Activated naive CD8-positive, alpha-beta T cell treated with anti-CD3 and anti-CD28 coated beads, Interleukin-2, amount 10 ng/mL, durations not matched to agents 7 days and 5 days (primary cell): ENCODE measurements at places on chromosomes 7 and 10. TPM values are rescaled to one million over a fixed set of nuclear protein-coding genes. Genes with fewer than 3 reads are reported as not detected.

GRCh38 chr10:111273235-111273634 is 196.4 kb downstream of the ADRA2A start:
- no peak overlapping the region for H3K4me3 ChIP-seq
- DNase-seq = no peak

The GIMAP2 gene
- total RNA-seq = 139 TPM

The C10orf53 gene
- not detected for total RNA-seq

GRCh38 chr10:7572391-7572790 is 94.4 kb downstream of the ITIH5 start:
- H3K27me3 ChIP-seq = peaks cover 6% of the 10 kb centered on the region
- no peak overlapping the region for H3K4me3 ChIP-seq
- H3K4me1 ChIP-seq = no peaks in the 10 kb centered on the region
- no peaks in the 10 kb centered on the region for H3K36me3 ChIP-seq
- DNase-seq = no peak

DNA sequence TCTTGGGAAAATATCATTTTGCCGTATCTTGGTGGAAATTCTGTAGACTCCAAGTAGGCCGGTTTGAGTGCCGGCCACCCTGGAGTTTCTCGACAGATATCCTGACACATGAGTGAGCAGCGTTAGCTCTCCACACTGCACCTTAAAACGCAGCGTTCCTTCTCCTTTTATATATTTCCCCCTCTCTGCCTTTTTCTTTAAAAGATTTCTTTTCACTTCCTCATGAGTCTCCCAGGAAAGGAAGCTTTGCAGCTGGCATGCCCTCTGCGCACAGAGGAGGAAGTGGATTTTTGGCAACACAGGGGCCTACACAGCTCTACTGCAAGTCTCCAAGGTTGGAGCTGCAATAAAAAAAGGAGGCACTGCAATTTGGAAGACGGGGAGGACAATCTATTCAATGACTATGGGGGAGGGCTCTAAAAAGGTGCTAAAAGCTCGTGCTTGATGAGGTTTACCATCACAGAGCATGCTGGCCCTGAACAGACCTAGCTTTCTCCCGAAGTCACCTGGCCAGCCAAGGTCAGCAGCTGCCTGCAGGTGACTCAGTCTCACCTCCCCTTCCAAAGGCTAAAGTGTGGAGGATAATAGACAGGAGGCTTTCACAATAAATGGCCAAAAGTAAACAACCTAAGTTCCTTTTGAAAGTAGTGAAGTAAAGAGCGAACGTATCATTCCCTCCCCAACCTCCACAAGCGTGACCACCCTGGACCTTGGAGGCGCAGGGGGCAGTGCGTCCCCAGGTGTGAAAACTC is 252.8 kb downstream of the ZMYND11 start:
- H3K4me1 ChIP-seq = peaks cover 6% of the 10 kb centered on the region
- H3K27ac ChIP-seq = no peak overlapping the region
- no peaks in the 10 kb centered on the region for H3K36me3 ChIP-seq
- no peaks in the 10 kb centered on the region for H3K27me3 ChIP-seq

The ENKUR gene
- not detected for total RNA-seq

DNA sequence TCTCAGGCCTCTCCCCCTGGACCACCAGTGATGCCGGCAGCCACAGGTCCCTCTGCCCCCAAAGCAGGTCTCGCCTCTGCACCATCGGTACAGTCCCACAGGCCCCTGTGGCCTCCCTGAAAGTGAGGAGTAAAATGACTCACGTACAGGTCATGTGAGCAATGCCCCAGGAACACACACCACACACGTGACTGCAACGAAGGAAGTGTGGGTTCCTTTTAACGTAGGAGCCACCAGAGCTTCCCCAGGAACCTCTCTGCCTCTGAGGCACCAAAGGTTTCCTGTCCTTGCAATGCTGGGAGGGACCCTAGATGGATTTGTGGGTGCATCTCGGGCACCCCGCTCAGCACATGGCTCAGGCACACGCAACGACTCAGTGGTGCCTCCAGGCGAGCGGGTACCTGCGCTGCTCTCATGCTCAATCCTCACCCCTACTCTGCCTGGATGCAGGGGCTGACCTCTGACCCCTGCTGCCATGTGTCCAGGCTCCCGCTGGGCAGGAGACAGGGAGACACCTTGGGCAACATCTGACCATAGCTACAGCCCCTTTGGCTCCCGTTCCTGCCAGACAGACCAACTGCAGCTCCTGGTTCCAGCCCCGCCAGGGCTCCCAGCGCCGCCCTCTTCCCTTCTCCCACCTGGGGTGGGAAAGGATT is 120.7 kb downstream of the PRKAG2 start:
- no peaks in the 10 kb centered on the region for H3K27me3 ChIP-seq
- peak overlapping the region; percentile 96 for H3K27ac ChIP-seq
- peaks cover 21% of the 10 kb centered on the region for H3K4me1 ChIP-seq
- DNase-seq = peak; percentile 58
- H3K4me3 ChIP-seq = peak overlapping the region; percentile 88

DNA sequence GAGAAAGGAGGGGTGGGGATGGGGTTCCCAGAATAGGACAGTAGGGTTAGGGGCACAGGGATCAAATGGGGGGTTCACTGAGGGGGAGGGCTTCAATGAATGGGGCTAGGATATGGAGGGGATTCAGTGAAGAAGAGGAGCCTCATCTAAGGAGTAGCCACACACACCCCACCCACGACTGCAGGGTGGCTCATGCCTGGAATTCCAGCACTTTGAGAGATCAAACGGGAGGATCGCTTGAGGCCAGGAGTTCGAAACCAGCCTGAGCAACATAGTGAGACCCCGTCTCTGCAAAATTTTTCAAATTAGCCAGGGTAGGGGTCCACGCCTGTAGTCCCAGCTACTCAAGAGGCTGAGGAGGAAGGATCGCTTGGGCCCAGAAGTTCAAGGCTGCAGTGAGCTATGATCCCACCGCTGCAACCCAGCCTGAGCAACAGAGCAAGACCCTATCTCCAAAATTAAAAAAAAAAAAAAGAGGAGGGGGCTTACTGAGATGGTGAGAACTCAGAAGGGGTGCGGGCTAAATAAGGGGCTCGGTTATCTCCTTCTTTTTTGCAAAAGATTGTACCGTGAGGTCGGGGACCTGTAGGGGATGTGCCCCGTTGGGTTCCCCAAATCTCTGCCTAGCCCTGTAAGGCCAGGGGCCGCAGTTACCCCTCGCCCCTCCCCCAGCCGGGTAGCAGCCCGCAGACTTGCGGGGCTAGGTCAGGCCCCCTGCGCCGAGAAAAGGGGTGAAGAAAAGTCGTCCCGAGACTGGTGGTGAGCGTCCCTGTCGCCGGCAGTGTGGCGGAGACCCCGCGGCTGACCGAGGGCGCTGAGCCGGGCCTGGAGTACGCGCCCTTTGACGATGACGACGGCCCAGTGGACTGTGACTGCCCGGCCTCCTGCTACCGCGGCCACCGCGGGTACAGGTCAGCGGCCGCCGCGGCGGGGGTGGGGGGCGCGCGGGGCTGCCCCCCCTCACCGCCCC is 43.1 kb upstream of the HSPB1 start:
- no peak for DNase-seq
- H3K4me3 ChIP-seq = no peak overlapping the region
- peaks cover 29% of the 10 kb centered on the region for H3K27me3 ChIP-seq
- peaks cover 3% of the 10 kb centered on the region for H3K4me1 ChIP-seq
- no peak overlapping the region for H3K27ac ChIP-seq

GRCh38 chr10:44386546-44387052 is 1.7 kb upstream of the CXCL12 start:
- no peak overlapping the region for H3K27ac ChIP-seq
- no peaks in the 10 kb centered on the region for H3K4me1 ChIP-seq
- no peaks in the 10 kb centered on the region for H3K36me3 ChIP-seq
